ENCODE measurements at places on chromosomes 5 and 9. TPM values are rescaled to one million over a fixed set of nuclear protein-coding genes. Genes with fewer than 3 reads are reported as not detected.

- DNase-seq = no peak
These were observed 102.2 kb downstream of the INIP start for GRCh38 chr9:112615584-112616266.

- no peak for DNase-seq
These were observed 91.1 kb upstream of the RNF180 start for GRCh38 chr5:64074533-64074932.

GRCh38 chr5:52791366-52791765, 3.6 kb downstream of the ITGA1 start:
- DNase-seq = no peak

DNA sequence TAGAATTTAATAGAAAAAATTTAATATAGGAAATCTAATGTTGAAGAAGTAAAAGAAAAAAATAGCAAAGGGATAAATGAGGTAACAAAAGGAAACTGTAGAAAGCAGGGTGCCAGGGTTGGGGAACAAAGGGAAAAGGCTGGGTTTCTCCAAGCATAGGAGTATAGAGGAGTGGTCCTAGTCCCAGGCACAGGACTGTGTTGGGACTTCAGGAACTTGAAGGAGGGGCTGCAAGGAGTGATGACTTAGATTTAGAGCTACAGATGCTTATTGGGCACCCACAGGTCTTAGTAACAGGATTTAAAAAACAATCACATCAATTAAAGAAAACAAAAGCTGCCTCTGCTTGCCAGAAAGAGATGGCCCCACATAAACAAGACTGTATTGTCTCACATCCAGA, 396.5 kb upstream of the TNC start:
- no peak for DNase-seq

GRCh38 chr9:90523958-90524357, 118.7 kb downstream of the DIRAS2 start:
- no peak for DNase-seq

DNA sequence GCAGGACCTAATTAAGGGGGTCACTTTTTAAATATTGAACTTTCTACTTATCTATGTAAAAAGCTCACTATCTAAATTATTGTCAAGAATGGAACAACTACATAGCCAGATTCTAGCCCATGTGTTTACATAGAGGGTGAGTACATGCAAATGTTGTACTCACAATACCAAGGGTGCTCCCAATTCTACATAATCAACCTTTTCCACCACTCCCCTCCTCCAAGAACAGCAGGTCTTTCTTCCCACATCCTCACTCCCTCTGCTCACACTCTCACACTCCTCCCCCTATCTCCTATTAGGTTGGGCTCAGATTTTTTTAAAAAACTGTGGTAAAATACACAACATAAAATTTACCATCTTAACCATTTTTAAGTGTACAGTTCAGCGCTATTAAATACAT, 325.4 kb downstream of the ARL15 start:
- no peak for DNase-seq

- no peak for DNase-seq
These were observed 8.2 kb downstream of the SH3GL2 start for GRCh38 chr9:17587113-17587512.

- DNase-seq = no peak
These were observed 192.2 kb downstream of the SPOCK1 start for GRCh38 chr5:137306903-137307302.

DNA sequence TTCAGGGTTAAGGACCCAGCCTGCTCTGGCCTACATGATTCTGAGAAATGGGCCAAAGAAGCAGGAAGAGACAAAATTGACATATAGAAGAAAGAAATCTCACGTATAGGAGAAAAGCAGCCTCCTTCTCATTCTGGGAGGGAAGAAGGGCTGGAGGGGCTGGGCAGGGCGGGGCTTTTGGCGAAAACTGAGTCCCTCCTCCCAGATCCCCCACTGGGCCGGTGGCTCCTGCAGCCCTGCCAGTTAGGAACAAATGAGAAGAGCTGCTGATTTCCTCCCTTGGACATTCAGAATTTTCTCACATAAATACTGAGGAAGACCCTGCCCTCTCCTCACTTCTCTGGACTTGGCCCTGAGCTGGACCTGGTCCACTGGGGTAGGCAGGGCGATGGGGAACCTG, at the start of gene WNT8A:
Gene WNT8A (plus strand): TSS at position 332 of the 400 bp plus-strand sequence. CDS start 95 bp downstream, outside the sequence.
- DNase-seq = no peak

GRCh38 chr9:88197781-88198340, 59.6 kb upstream of the SPATA31C2 start:
- DNase-seq = no peak

DNA sequence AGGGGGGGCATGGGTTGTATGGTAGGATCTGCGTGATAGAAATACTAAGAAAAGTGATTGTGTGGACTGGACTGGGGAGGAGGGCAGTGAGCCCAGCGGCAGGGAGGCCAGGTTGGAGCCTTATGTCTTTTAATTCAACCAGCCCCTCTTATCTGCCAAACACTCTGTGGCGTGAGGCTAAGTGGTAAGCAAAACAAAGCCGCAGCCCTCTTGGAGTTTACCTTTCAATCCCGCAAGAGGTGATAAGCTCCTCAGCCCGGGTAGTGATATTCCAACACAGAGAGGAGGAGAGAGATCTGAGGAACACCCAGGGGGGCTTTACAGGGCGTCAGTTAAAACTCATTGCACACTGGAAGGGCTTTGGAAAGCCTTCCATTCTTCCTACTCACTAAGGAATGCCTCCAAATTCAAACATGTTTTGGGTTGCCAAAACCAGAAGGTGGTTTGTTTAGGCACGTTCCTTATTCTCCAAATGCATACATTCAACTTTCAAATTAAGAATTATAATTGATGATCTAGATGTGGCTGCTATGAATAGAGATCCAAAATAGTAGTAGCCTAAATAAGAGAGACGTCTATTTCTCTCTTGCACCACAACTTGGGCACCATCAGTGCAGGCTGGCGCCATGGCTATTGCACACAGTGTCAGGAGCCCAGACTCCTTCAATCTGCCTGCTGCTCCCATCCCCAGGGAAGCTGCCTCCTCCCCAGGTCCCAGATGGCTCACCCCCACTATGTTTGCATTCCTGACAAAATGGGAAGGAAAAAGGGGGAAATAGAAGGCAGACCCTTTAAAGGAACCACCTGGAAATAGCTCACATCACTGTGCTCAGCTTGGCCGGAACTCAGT, 75.1 kb upstream of the FSTL4 start:
- DNase-seq = no peak

DNA sequence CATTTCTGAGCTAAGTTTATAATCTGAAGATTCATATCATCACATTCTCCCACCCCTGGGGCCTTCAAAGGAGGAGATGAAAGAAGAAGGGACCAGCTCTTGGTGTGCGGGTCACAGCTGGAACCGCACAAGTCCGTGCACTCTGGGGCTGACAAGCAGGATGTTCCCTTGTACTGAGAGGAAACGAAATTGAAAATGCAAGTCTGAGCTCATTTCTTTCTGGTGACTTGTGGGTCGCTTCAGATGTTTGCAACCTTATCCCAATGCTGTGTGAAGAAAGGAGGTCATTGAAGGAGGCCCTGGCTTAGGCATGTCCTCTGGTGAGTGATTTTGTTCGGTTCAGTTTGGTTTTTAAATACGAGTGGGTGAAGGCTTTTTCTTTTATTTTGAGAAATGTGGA, 59.6 kb downstream of the C9orf152 start:
- no peak for DNase-seq

- DNase-seq = no peak
These were observed 8.4 kb downstream of the PSD2 start for GRCh38 chr5:139803978-139804377.

- DNase-seq = no peak
These were observed 35.2 kb upstream of the CDC42SE2 start for GRCh38 chr5:131228646-131229045.

- peak; percentile 99 for DNase-seq
These were observed at the start of gene RPS14 for GRCh38 chr5:150449517-150450339. Gene RPS14 (minus strand): TSS chr5:150449739. CDS start chr5:150447733, 2,006 bp downstream.

- DNase-seq = no peak
These were observed 466 bp upstream of the TTC39B start for GRCh38 chr9:15307523-15307841.

GRCh38 chr5:143261748-143262392, 141.6 kb downstream of the NR3C1 start:
- DNase-seq = no peak

GRCh38 chr9:20139763-20140290, 351.0 kb upstream of the SLC24A2 start:
- no peak for DNase-seq

DNA sequence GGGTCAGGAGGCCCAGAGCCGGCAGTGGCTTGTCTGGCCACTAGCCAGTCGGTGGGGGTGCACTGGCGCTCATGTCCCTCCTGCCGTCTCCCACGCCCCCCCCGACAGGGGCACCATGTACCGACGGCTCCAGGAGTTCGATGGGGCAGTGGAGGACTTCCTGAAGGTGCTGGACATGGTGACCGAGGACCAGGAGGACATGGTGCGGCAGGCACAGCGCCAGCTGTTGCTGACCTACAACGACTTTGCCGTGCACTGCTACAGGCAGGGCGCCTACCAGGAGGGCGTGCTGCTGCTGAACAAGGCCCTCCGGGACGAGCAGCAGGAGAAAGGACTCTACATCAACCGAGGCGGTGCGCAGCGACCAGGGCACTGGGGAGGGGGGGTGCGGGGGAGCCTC, 8.1 kb downstream of the TTC16 start:
- no peak for DNase-seq

DNA sequence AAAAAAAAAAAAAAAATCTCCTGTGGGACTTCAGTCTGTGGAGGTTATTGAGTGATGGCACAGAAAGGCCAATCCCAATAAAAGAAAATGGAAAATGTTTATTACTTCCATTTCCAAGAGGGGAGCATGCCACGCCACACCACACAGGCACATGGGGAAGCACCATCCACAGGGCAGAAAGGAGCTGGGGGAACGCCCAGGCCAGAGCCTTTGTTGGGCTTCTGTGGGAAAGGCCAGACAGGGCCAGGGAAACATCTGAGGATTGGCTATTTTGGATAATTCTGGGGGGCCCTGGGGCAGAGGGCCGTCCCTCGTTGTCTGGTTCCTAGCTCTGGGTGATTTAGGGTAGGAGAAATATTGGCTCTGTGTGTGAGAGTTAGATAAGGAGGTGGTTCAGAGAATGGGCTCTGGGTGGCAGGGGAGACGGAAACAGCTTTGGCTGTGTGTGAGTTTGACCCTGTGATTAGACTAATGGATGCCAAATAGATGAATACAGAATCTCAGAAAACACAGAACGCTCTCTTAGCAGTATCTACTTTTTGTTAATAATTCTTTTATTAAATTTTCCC, 49.0 kb upstream of the ABL1 start:
- no peak for DNase-seq

DNA sequence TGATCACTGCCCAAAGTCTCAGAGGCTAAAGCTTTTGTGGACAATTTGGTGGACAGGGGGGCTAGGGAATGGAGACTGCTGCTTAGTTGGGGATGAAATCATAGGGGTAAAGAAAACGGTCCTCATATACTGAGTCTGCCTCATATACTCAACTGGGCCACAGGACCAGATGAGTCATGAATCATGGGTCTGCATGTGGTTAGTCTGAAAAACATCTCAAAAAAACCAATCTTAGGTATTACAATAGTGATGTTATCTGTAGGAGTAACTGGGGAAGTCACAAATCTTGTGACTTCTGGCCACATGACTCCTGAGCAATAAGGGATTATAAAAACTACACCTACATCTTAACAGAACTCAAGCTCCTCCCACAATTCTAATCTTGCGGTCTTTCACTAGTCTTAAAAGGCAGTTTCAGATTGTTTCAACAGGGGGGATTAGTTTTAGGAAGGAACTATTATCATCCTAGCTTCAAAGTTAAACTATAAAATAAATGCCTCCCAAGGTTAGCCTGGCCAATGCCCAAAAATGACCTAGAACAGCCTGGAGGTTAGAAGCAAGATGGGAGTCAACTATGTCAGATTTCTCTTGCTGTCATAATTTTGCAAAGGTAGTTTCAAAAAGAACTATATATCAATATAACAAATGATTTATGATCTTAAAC, 17.5 kb downstream of the TMEM161B start:
- no peak for DNase-seq

DNA sequence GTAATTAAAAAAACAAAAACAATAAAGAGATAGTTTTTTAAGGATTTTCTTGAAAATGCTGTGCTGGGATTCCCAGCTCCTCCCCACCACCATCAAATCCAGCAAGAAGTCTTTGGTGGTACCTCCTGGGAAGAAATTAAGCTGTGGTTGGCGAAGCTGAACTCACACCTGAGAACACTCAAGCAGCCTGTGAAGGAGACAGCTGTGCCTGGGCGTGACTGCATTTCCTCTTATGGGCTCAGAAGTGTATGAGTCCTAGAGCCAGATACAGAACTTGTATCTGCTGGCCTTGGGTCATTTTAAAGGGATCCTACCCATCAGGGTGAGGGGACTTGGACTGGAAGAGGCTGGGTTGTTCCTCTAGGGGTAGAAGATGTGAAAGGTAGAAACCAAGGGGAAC, 561.2 kb upstream of the SGCD start:
- no peak for DNase-seq

DNA sequence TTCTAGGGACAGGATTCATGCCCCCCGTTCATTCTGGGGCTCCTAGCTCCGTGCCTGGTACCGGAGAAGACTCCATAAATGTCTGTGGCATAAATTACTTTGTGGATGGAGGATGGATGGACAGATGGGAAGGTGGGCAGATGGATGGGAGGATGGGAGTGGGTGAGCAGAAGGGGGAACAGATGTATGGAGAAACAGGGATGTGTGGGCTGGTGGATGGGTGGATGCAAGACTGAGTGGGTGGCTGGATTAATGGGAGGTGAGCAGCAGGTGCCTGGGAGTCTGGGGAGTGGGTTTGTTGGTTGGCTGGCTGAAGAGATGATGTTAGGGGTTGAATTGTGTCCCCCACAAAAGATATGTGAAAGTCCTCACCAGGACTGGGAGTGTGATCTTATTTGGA, 43.5 kb downstream of the SARDH start:
- no peak for DNase-seq

DNA sequence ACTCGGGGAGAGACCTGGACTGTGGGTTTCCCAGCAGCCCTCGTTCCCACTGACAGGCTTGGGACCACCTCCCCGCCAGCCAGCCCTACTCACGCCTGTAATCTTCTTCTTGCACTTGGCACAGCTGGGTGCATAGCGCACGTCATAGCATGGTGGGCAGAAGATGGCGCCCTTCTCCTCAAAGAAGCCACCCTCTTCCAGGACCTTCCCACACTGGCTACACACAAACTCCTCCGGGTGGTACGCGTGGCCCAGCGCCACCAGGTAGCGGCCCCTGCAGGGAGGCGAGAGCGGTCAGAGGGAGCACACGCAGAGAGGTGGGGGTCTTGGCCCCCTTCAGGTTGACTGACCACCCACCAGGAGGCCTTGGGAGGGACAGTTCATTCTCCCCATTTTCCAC, 9.4 kb downstream of the PDLIM7 start:
- no peak for DNase-seq

Gene PHYHD1
- 69.5 TPM for polyA plus RNA-seq

Gene PCDHGA12
- 1.1 TPM for polyA plus RNA-seq

Gene F2RL1
- 38.5 TPM for polyA plus RNA-seq

Gene PCDHGA5
- polyA plus RNA-seq = 2.5 TPM

Gene DMRTA1
- polyA plus RNA-seq = 1.9 TPM

Gene SLC6A18
- 0.29 TPM for polyA plus RNA-seq

Gene GABRB2
- polyA plus RNA-seq = 1.7 TPM

Gene PCDHA4
- 1.7 TPM for polyA plus RNA-seq

Gene MYMK
- not detected for polyA plus RNA-seq

All from left renal cortex interstitium (tissue), 4 donors.